ENCODE measurements at places on chromosomes 3 and 15.

- no peak for DNase-seq
Observed at GRCh38 chr15:33314069-33314468, 3.3 kb downstream of the RYR3 start.

- DNase-seq = no peak
Observed at GRCh38 chr15:72168131-72168807, 29.3 kb downstream of the GRAMD2A start.

GRCh38 chr3:146589899-146590508 lies 15.1 kb downstream of the PLSCR5 start:
- peak; percentile 30 for DNase-seq

GRCh38 chr3:143070977-143071551 lies 48.5 kb upstream of the CHST2 start:
- DNase-seq = no peak

DNA sequence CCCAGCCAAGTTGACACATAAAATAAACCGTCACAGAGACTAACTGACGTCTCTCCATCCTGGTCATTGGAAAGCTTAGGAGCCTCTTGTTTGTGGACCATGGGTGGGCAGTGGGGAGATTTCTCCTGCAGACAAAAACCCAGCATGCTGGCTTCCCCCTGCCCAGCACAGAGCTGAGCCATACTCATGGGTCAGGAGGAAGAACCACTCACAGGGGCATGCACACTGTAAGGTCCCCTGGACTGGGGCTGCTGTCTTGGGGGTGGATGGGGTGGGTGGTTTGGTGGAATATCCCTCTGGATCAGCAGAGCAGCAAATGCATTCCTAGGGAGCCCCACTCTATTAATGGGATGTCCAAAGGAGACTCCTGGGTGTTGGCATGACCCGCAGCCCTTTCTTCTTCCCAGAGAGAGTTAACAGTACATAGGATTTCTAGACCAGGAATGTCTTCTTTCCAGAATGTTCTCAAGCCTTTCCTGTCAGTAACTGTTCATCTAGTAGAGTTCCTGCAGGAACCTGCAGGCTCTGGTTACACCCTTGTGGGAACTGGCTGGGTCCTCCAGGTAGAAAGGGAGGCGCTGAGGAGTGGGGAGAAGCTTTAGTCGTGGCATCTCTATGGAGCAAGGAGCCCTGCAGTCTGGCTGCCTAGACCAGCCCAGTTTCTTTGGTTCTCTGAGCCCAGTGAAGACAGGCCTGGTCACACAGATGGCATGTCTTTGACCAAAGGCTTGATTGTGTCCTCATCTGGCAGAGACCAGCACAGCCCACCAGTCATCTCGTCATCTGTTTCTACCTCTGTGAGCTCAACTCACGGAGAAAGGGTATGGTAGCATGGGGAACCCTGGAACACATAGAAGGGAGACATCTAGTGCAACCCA lies 73.4 kb upstream of the PRR23C start:
- DNase-seq = no peak

GRCh38 chr3:122169911-122170310 lies 13.6 kb upstream of the CASR start:
- no peak for DNase-seq

GRCh38 chr3:66477856-66478255 lies 23.0 kb downstream of the LRIG1 start:
- DNase-seq = no peak
